Pancreas (tissue), 10 donors: ENCODE measurements at places on chromosomes 7 and 10. TPM values are rescaled to one million over a fixed set of nuclear protein-coding genes. Genes with fewer than 3 reads are reported as not detected.

DNA sequence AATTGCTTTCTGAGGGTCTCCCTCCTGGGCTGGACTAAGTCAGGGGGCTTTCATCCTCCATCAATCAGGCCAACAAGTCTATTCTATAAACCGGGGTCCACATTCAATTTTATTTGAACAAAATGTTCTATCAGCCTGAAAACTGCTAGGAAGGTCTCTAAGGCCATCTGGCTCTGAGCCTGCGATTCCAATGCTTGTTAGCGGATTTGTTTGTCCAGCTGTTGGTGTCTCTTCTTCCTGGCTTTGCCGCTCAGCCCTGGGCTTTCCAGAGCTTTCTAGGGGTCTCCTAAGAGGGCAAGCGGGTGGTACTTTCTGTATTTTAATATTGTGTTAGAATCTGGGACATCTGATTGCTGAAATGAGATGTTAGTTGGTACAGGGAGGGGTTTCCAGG lies 136.7 kb downstream of the VIPR2 start:
- no peak for DNase-seq

DNA sequence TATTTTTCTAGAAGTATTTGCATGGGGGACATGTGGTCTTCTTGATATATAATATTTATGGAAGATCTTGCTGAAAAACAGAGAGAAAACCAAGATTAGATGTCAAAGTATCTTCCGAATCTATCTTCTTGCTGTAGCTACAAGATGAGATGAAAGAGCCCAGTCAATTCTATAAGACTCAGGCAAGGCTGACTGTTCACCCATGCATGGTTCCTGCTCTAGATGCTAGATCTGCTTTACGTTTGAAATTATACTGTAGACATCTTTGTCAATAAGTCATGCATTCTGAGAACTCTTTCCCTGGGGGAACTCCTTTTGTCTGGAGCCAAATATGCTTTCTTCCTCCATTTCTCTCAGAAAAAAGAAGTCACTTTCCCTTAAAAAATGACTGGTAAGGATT lies 1292.0 kb downstream of the XPNPEP1 start:
- DNase-seq = no peak

Gene C7orf57
- not detected for total RNA-seq

GRCh38 chr10:78072504-78072903 lies 38.8 kb downstream of the RPS24 start:
- no peak for DNase-seq

Gene LLCFC1
- total RNA-seq = not detected

- peak; percentile 0 for DNase-seq
Measured at GRCh38 chr7:75591467-75592255, 99.5 kb downstream of the SPDYE5 start.

Gene PTF1A
- total RNA-seq = 29.4 TPM

Gene GPAM
- total RNA-seq = 3.3 TPM

GRCh38 chr10:113493882-113494301 lies 59.0 kb upstream of the HABP2 start:
- no peak for DNase-seq

GRCh38 chr7:118288098-118288497 lies 63.6 kb downstream of the ANKRD7 start:
- DNase-seq = no peak

Gene NOS3
- total RNA-seq = 3.3 TPM

DNA sequence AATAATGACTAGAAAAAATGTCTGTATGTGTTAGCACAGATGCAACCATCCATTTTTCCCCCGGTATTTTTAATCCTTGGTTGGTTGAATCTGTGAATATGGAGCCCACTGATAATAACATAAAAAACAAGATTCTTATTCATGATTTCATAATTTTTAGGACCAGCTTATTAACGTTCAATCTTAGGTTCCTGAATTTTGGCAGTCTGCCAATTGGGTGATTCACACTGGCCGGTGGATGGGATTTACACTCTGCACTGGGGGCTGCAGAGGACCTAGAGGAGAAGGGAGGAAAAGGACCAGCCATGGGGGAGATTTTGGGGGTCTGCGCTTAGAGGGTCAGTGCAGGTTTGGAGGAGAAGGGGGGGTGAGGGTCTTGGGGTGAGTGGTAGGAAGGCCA lies 327.9 kb downstream of the ACTR3B start:
- no peak for DNase-seq

DNA sequence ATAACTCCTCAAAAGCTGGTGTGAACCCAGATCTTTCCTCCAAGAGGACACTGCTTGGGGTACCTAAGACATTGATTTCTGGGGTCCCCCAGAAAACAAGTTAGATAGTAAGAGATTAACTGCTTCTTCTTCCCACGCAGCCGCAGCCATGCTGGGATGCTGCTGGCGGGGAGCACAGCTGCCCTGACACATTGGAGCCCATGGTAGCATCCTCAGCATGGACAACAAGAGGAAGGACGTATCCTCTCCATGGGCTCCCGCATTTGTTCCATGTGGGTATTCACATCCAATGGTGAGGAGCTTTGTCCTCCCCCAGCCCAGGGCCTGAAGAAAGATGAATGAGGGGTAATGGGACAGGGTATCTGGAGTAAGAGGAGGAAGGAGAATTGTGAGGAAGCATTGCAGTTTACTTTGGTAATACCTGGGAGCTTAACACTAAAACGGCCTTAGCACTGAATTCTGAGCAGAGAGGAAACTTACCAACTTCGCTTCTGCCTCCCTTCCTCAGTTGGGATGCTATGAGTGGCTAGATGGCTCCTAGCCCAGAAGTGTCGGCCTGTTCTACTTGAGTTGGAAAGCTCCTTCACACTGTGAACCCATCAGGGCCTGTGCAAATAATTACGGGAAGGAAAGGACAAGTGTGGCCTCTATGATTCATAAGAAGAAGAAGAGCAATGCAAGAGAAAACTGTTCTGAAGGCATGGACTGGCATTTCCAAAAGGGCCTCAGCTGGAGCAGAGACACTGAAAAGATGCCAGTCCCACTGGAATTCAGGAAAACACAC lies 43.9 kb downstream of the C10orf120 start:
- no peak for DNase-seq

GRCh38 chr10:108241166-108241565 lies 1076.7 kb upstream of the SORCS1 start:
- no peak for DNase-seq

DNA sequence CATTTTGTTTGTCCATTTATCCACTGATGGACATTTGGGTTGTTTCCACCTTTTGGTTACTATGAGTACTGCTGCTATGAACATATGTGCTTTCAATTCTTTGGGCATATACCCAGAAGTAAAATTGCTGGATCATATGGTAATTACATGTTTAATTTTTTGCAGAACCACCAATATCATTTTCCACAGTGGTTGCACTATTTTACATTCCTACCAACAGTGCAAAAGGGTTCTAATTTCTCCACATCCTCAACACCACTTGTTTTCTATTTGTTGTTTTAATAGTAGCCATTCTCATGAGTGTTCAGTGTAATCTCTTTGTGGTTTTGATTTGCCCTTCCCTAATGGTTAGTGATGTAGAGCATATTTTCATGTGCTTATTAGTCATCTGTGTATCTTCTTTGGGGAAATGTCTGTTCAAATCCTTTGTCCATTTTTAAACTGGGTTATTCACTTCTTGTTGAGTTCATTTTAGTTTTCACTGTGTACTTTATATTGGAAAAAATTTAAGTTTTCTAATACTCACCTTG lies 101.9 kb downstream of the HIBADH start:
- no peak for DNase-seq

DNA sequence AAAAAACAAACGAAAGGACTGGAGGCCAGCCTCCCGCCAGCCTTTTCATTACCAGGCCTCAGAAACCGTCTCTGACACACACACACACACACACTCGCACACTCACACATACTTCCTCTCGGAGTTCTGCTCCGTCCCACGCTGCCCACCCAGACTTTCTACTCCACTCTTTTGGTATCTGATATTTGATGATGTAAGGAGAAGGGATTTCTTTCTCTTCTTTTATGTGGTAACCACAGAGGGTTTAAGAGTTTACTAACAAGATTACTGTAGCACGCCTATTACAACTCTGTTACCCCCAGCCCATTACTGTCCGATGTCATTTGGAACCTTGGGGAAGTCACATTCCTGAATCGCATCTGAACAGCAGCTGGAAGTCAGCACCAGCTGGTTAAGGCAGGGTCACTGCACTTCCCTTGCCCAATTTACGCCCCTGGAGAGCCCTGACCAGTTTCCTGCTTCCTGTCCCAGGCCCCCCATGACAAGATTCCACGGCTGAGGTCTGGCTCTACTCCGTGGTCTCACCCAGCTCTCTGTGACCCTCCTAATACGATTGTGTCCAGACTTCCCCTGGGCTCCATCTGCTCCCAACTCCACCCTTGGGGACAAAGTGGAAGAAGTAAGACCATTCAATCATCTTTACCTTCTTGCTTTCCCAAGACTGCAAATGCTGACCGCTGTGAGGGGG lies 1.1 kb downstream of the DENND2A start:
- DNase-seq = no peak

Gene FGL2
- total RNA-seq = 1.6 TPM

Gene STEAP4
- total RNA-seq = 4.2 TPM

Gene CHST15
- 16.8 TPM for total RNA-seq

Gene ADRA2A
- total RNA-seq = 12.6 TPM

DNA sequence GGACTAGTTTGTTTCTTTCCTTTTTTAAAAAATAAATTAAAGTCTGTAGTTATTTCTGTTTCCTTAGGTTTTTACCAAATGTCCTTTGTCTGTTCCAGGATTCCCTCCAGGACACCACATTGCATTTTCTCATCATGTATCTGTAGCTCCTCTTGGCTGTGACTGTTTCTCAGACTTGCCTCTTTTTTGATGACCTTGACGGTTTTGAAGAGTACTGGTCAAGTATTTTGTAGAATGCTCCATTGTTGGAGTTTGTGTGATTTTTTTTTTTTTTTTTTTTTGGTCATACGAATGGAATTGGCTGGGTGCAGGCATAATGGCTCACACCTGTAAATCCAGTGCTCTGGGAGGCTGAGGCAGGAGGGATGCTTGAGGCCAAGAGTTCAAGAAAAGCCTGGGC lies 127.1 kb upstream of the BMPER start:
- DNase-seq = no peak

DNA sequence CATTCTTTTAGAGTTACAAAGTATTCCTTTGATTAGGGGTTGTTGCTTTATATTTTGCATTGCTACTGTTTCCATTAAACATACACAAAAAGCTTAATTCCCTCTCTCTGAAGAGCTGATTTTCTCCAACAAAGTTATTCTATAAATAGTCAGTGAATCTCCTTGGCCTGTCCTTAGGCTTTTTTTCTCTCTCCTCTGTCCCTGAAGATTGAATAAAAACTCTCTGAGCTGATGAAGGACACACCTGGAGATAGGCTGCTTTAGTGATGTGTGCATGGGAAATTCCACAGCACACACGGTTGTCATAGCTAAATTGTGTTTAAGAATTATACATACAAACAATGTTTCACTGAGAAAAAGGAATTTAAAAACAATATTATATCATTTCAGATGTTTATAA lies 90.5 kb upstream of the TMEM106B start:
- DNase-seq = no peak

DNA sequence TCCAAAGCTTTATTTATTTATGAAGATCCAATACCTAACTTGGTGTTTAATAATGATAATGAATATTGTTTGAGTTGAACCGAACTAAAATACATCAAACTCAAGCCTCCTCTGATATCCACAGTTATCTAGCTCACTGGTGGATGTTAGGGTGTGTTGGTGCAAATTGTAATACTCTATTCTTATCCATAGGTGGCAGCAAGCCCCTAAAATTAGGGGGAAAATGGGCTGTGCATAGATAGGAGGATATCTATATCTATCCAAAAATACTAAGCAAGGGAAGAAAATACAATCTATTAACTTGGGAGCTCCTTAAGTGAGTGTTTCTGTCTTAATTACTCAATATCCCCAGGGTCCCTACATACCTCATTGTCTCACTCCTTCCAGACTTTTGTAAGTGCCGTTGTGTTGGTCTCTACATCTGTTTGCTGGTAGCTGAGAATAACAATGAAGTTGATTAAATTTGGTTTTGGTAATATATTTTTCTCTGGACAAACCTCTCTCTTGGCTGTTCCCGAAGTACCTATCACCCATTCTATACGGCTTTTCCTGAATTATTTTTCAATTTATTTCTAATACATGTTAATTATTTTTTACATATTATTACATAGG lies 55.0 kb upstream of the VWDE start:
- DNase-seq = no peak

DNA sequence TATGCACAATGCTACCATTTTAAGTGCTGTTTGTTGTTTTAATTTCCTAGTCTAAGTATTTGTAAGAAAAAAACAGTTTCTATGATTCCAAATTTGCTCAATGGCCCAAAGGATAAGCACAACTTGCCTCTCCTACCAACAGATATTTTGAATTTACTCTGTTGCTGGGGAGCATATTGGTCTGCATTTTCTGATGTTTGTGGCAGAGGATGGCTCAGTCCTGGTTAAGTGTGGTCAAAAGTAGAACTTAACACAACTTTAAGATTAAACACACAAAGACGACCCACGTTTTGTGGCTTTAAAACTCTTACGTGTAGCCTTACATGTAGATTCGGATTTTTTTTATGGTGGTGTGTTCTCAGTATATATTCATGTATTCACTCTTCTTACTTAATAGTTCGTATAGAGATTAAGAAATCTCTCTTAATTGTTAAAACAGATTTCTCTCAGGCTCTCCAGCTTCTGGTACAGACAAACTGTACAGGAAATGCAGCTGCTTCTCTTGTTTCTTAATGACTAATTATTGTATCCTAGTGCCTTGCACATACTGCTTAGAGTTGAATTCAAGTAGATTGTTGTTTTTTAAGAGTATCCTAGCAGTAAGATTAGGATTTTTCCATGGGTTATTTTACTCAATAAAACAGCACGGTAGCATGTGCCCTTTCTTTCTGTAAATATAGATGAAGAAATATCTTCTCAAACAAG lies 86.2 kb downstream of the GPR85 start:
- no peak for DNase-seq

Gene CPN1
- not detected for total RNA-seq

Gene NUTM2A
- total RNA-seq = 0.53 TPM

- no peak for DNase-seq
Measured at GRCh38 chr7:140003913-140004382, 58.8 kb downstream of the PARP12 start.

DNA sequence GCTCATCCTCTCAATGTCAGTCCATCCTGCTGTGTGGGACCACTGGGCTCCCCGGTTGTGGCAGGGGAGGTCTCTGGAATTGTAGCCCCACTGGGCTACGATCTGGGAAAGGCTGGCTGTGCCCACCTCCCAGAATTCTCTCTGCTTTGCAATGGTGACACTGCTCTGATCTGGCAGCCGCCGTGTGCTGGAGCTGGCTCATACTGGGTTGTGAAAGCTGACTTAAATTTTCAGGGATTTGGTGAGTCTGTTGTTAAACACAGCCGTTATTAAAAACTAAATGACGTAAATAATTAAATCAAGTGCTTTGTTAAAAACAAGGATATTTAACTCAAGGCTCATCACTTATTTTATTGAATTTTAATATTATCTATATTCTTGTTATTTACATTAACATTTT lies 160.0 kb downstream of the TAX1BP1 start:
- DNase-seq = no peak

Gene PDE6C
- total RNA-seq = not detected

Gene TRIL
- 0.64 TPM for total RNA-seq

DNA sequence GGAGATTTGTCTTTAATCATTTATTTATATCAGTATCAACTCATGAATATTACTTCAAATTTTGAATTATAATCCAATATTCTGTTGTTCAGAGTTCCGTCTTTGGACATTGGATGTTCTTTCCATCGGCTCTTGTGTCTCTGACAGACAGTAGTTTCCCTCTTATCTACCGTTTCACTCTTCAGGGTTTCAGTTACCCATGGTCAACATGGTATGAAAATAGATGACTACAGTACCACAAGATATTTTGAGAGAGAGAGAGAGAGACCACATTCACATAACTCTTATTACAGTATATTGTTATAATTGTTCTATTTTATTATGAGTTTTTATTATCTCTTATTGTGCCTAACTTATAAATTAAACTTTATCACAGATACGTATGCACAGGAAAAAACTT lies 6.8 kb downstream of the SHTN1 start:
- no peak for DNase-seq
